ENCODE measurements at places on chromosomes 6 and 20. TPM values are rescaled to one million over a fixed set of nuclear protein-coding genes. Genes with fewer than 3 reads are reported as not detected.

TMC2 gene
- polyA plus RNA-seq, result 0.45 TPM

MLIP gene
- polyA plus RNA-seq, result 2.0 TPM

IL20RA gene
- 3.3 TPM for polyA plus RNA-seq

ERVFRD-1 gene
- polyA plus RNA-seq, result 0.01 TPM

SYCP2 gene
- 8.1 TPM for polyA plus RNA-seq

SPATA25 gene
- polyA plus RNA-seq, result 1.1 TPM

NHLRC1 gene
- 1.6 TPM for polyA plus RNA-seq

CLPSL1 gene
- not detected for polyA plus RNA-seq

UST gene
- 2.4 TPM for polyA plus RNA-seq

OXT gene
- not detected for polyA plus RNA-seq

ACTR5 gene
- polyA plus RNA-seq, result 3.1 TPM

GPR6 gene
- polyA plus RNA-seq, result not detected

SAYSD1 gene
- 6.3 TPM for polyA plus RNA-seq

C6orf132 gene
- polyA plus RNA-seq, result 5.8 TPM

MOG gene
- not detected for polyA plus RNA-seq

ACAT2 gene
- 16.9 TPM for polyA plus RNA-seq

MATN4 gene
- polyA plus RNA-seq, result not detected

MUC21 gene
- polyA plus RNA-seq, result 1.1 TPM

SNPH gene
- polyA plus RNA-seq, result 0.92 TPM

DEFB124 gene
- 0.20 TPM for polyA plus RNA-seq

LY6G6C gene
- polyA plus RNA-seq, result not detected

DDX39B gene
- polyA plus RNA-seq, result 315 TPM

PRSS16 gene
- 1.0 TPM for polyA plus RNA-seq

GNAS-AS1 gene
- polyA plus RNA-seq, result 0.60 TPM

AGER gene
- polyA plus RNA-seq, result 3.1 TPM

HLA-DQB1 gene
- 8.7 TPM for polyA plus RNA-seq

BPIFB1 gene
- polyA plus RNA-seq, result 0.22 TPM

RIPPLY2 gene
- 0.48 TPM for polyA plus RNA-seq

BCLAF1 gene
- 24.2 TPM for polyA plus RNA-seq

KCNK5 gene
- polyA plus RNA-seq, result 2.5 TPM

CAP2 gene
- 4.7 TPM for polyA plus RNA-seq

TAP2 gene
- polyA plus RNA-seq, result 17.8 TPM

PARD6B gene
- 0.43 TPM for polyA plus RNA-seq

B3GALT4 gene
- 8.5 TPM for polyA plus RNA-seq

MTFR2 gene
- 0.38 TPM for polyA plus RNA-seq

CD93 gene
- 9.9 TPM for polyA plus RNA-seq

TFAP2C gene
- polyA plus RNA-seq, result 0.14 TPM

HRH3 gene
- polyA plus RNA-seq, result not detected

RSPH9 gene
- polyA plus RNA-seq, result 0.52 TPM

RAB44 gene
- 0.19 TPM for polyA plus RNA-seq

BHLHE23 gene
- polyA plus RNA-seq, result not detected

KCNK16 gene
- polyA plus RNA-seq, result not detected

AIF1 gene
- 7.9 TPM for polyA plus RNA-seq

HIVEP2 gene
- polyA plus RNA-seq, result 2.6 TPM

MED20 gene
- 7.0 TPM for polyA plus RNA-seq

PRDM13 gene
- not detected for polyA plus RNA-seq

NKX2-2 gene
- polyA plus RNA-seq, result 3.9 TPM

SMPDL3A gene
- 5.2 TPM for polyA plus RNA-seq

TRIM40 gene
- not detected for polyA plus RNA-seq

C6orf15 gene
- polyA plus RNA-seq, result not detected

SMLR1 gene
- not detected for polyA plus RNA-seq

TFAP2D gene
- not detected for polyA plus RNA-seq

XKR7 gene
- 0.15 TPM for polyA plus RNA-seq

SYCP2L gene
- polyA plus RNA-seq, result 0.34 TPM

TBX18 gene
- 7.6 TPM for polyA plus RNA-seq

MGME1 gene
- polyA plus RNA-seq, result 6.8 TPM

ABHD16A gene
- polyA plus RNA-seq, result 28.5 TPM

COL20A1 gene
- polyA plus RNA-seq, result not detected

ESR1 gene
- polyA plus RNA-seq, result 0.16 TPM

VWA7 gene
- 2.1 TPM for polyA plus RNA-seq

Measured in adipose tissue (tissue), 3 donors.